ENCODE measurements at places on chromosomes 5 and 9.

DNA sequence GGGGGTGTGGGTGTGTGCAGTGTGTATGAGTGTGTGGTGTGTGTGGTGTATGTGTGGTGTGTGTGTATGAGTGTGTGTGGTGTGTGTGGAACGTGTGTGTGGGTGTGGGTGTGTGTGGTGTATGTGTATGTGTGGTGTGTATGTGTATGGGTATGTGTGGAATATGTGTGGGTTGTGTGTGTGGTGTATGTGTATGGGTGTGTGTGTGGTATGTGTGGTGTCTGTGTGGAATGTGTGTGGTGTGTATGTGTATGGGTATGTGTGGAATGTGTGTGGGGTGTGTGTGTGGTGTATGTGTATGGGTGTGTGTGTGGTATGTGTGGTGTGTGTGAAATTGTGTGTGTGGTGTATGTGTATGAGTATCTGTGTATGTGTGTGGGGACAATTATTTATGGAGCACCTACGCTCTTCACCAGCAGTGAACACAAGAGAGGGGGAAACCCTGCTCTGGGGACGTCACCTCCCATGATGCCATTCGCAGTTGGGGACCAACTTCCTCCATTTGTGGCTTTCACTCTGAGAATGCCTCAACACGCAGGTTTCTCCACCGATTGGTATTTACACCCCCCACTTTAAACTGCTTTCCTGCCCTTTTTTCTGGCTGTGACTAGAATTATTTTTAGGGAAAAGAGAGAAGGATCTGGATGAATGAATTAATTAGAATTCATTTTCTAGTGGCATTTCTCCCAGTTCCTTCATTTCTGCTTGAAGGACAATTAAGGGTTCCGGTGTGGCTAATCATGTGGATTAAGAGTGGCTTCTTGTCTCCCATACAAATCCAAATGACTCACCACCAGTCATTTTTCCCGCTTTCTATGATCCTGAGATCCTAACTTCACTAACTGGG is 238.1 kb downstream of the ROR2 start:
- peak; percentile 36 for DNase-seq

DNA sequence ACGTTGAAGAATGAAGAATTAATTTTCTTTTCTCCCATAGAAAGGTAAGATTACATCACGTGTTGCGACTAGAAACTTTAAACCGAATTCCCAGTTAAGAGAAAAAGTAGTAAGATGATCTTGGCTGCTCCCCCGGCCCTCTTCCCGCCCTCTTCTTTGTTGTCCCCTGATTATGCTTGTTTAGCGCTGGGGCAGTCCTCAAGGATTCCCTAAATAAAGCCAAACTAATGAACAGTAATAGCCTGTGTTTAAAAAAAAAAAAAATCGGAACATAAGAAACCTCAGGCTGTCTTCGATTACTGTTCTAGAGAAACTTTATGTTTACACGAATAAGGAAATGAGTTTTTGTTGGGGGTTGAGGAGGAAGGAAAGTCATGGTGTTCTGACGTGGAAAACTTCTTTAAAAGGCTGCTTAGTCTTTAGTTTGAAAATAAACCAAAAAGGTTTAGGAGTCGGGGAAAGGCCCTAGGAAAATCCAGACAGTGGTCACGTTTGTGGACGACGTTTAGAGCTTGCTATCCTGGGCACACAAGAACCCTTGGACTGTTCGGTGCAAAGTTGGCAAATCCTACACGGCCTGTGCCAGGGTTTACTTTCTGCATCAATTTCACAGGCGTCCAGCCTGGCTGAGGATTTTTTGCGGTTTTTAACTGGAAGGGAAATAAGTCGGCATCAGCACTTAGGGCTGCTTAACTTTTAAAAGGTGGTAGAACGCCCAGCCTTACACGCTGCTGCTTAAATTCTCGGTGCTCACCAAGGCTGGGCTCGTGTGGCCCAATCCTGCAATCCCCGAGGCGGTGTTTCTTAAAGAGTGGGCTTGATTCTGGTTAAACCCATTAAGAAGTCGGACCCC is 1.1 kb upstream of the MAT2B start:
- peak; percentile 18 for DNase-seq

DNA sequence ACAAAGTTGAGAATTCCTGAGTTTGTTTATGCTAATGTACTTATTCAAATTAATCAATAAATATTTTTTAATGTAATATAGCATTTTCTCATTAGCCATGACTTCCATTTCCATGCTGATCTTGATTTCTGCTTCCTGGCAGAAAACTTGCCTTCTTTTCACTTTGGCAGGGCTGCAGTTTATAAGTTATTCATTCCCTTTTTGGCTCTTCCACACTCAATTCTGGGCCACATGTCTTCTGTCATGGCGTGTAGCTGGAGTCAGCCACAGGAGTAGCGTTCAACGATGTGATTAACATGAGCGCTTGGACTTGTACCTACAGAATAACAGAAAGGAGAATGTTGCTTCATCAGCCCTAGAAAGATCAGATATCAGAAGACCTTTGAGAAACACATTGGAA is 172.9 kb downstream of the CFAP90 start:
- no peak for DNase-seq

- no peak for DNase-seq
These were observed 40.9 kb upstream of the IL17B start for GRCh38 chr5:149419859-149420544.
